ENCODE measurements at places on chromosomes 11 and 22.

DNA sequence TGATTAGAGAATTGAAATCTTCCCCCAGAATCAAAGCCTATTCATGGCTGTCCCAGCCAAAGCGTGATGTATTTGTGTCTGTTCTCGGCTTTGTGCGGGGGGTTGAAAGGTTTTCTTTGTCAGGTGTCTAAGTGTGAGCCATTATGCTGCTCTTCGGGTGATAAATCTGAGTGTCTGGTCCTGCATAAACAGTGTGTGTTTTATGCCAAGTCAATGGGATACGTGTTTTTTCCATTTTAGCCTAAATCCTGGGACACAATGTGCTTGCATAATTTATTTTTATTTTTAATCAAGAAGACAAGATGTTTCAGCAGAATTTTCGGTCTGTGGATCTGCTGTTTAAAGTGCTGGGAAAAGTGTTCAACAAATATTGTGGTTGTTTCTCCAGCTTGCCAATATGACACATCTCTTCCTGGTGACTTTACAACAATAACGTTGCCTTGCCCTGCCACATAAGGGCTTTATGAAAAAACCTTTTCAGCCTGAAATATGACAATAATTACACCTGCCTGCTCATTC is 267.8 kb downstream of the TBC1D22A start:
- DNase-seq: no peak

DNA sequence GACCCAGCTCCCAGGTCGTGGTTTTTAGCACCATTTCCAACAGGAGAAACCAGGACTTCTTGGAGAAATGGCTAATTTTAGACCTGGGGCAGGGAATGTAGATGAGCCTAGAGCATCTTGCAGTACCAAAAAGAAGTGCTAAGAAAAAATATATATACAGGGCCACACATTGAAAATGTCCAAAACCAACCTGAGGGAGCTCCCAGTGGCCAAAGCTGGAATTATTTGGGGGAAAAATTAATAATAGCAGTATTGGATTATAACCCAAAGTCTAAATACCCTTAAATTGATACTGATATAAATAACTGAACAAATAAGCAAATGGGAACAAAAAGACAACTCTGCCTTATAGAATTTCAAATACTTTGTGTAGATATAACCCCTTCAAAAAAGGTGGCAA is 108.0 kb downstream of the PARVA start:
- DNase-seq: no peak

DNA sequence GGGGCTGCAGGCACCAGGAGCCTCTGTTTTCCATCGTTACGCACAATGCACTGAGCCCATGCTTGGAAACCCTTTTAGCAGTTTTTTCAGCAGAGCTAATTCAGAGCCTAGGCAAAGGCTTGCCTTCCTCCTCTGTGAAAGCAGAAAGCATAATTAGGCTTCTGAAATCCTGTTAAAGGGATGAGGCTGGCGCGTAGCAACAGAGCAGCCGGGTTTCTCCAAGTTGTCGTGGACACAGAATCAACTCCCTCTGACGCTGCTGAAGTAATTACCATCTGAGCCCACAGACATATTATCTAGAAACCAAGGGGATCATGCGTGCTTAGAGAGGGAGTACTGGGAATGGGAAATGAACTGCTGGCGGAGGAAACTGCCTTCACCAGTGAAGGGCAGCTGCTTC is 85.4 kb downstream of the MYO18B start:
- no peak for DNase-seq

- no peak for DNase-seq
These were observed at the start of gene NCF4 for GRCh38 chr22:36860821-36861659. Gene NCF4, plus strand, starts transcription at chr22:36861006. Its CDS starts 166 bp downstream, at chr22:36861172.

DNA sequence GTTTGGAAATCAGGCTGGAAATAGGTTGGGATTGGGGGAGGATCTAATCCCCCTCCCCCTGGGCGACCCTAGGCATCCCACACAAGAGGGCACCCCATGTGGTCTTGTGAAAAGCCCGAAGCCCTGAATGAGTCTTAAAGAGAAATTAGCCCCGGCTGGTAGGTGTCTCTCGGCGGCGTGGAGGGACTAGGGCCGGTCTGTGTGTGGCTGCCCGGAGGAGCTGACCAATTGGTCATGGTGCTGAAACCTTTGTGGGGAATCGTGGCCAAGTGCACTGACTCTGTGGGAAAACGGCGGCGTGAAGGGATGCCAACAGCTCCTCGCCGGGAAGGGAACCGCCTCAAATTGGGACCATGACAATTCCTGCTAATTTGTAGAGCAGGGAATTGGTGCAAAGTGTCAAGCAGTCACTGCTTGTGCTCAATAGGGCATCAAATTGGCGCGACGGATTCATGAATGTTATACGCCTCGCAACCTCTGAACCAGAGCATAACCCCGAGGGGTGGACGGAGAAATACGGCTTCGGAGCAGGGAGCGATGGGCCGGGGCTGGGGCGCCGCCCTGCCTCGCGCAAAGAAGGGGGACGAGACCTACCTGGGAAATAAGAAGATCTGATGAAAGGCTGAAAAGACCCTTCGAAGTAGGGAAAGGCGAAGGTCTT is 1.5 kb downstream of the DBX1 start:
- no peak for DNase-seq

- DNase-seq: no peak
These were observed 675.3 kb downstream of the BRD1 start for GRCh38 chr22:49152127-49152938.

GRCh38 chr11:68302670-68303069 is 9.7 kb upstream of the LRP5 start:
- DNase-seq: no peak
